Activated T-cell treated with anti-CD3 and anti-CD28 coated beads for 1 hour (primary cell): ENCODE measurements at places on chromosomes 1 and 21.
A peak's percentile ranks its signal among the peaks of the same experiment; 100 is the strongest.

GRCh38 chr1:33379631-33380354 lies 51.1 kb downstream of the PHC2 start:
- no peak for DNase-seq

- DNase-seq: no peak
Measured at GRCh38 chr1:51299185-51299885, 31.0 kb downstream of the TTC39A start.

- DNase-seq: peak; percentile 24
Measured at GRCh38 chr1:47438165-47439016, 547 bp downstream of the FOXD2 start.

DNA sequence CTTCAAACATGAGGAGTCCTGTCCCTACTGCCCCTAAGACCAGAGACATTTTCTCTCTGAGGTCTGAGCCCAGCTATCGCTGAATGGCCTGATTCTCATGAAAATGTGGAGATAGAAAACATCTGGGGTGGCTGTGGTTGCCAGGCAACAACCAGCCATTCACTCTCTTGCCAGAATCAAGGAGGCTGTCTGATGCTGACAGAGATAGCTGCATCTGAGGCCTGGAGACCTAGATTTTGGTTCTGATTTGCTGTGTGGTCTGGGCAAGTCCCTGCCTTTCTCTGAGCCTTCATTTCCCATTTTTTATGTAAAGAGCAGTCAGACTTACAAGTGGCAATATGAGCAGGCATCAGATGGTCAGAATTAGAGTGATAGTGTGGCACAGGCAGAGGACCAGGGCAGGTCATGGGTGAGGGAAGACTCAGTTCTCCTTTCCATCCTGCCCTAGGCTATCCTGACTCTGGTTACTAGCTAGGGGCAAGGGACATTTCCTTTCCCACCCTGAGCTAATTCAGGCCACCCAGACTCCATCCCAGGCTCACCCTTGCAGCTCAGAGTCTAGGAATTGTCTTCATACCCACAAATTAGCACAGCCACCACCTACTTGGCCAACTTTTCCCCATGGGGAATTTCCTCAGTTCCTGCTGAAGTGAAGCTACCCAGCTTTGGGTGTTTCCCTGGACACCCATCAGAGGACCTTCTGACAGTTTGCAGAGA lies 20.0 kb upstream of the RNF19B start:
- DNase-seq: no peak

GRCh38 chr1:74570797-74571492 lies 58.5 kb upstream of the LRRC53 start:
- DNase-seq: no peak

DNA sequence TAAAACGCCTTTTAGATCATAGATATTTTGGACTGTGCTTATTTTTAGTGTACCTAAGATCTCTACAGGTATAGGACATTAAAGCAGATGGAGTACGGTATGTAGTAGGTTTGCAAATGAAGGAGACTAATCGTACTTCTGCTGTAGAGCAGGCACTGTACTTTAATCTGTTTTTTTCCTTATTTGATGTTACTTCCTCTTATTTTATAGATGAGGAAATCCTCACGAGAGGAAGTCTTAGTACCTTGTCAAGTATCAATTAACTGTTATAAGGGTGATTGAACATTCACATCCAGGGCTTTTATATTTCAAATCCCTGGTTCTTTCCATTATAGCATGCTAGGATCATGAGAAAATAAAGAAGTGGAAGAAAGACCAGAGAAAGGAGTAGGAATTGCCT lies 41.1 kb downstream of the CACHD1 start:
- DNase-seq: no peak

DNA sequence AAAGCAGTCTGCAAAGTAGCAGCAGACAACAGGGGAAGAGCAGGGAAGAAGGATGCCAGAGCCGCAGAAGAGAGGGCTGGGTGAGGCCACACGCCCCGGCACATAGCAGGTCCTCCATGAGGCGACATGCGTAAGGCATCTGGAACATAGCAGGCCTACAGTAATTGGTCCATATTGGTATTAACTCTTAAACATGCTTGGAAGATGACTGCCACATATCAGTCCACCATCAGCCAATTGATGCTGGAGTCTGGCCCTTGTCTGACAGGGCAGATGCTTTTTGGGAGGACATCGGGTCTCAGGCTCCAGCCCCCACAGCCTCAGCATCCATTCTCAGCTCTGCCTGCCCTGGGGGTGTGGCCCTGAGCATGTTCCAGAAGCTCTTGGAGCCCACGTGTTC lies 93.7 kb downstream of the TAS1R2 start:
- no peak for DNase-seq

- no peak for DNase-seq
Measured at GRCh38 chr1:164137273-164137925, 421.6 kb upstream of the PBX1 start.

GRCh38 chr1:10070206-10070605 lies 37.4 kb downstream of the UBE4B start:
- no peak for DNase-seq

DNA sequence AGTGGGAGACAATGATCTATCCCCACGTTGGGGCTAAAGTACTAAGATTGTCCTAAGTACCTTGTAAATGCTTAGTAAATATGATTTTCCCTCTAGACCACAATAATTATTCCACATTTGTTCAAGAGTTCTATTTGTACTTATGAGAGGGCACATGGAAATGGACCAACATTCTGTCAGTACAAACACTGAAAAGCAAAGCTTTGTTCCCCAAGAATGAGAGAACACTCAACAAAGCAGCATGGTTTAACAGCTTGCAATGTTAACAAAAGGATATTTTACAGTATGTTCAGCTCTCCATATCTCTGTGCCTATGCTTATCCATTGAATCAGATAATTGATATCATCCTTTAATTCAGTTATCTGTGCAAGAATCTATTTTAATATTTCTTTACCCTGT lies 35.4 kb downstream of the RBM11 start:
- no peak for DNase-seq

- DNase-seq: no peak
Measured at GRCh38 chr1:53550201-53550741, 91.1 kb downstream of the DMRTB1 start.

- peak; percentile 59 for DNase-seq
Measured at GRCh38 chr1:27643600-27644368, 8.8 kb upstream of the FGR start.

DNA sequence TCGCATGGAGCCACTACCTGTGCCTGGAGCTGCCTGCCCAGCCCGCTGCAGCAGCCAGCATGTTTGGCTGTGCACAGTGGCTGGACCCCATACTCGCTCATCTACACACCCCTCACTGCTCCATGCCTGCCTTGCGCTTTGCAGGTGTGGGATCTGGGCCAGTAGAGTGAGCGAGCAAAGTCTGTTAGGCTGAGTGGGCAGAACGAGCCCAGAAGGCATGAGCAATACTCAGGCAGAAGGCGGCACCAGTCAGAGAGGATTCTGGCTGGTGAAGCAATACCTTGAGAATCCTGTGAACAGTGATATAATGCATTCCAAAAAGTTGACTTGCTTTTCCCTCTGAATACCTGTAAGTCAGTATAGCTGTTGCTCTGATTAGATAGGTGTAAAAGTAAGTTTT lies 816.4 kb downstream of the KCNT2 start:
- DNase-seq: no peak

GRCh38 chr1:226482196-226482595 lies 66.4 kb upstream of the STUM start:
- DNase-seq: no peak

DNA sequence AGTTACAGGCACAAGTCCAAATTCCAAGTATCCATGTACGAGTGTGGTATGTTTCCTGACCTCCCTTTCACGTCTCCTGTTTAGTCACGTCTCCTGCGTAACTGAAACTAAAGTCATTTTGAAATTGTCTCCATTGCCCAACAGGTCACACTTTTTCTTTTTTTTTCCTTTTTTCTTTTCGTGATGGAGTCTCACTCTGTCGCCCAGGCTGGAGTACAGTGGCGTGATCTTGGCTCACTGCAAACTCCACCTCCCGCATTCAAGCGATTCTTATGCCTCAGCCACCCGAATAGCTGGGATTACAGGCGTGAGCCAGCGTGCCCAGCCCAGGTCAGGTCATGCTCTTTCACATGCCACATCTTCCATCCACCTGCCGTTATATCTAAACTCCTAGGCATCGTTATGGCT lies 38.2 kb downstream of the L1TD1 start:
- DNase-seq: no peak

DNA sequence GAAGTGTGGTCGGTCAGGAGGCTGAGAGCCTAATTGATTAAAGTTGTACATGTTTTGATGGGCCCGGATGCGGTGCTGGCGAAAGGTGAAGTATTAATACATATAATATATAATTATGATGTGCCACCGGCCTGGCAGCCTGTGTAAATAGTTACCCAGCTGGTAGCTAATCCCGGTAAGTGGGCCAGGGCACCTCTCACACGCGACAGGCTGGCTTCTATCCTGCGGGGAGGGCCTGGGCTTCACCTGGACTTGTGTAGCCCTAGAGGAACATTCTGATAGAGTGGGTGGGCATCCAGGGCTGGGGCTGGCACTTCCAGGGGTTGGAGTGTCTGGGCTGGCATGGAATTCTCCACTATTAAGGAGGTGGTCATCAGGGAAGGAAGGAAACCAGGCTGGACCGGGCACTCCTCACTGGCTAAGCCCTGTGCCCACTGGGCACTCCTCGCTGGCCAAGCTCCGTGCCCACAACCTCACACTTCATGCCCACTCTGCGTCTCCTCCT lies 48.3 kb downstream of the IGSF21 start:
- DNase-seq: no peak

GRCh38 chr1:186653312-186653711 lies 26.9 kb downstream of the PTGS2 start:
- DNase-seq: no peak

DNA sequence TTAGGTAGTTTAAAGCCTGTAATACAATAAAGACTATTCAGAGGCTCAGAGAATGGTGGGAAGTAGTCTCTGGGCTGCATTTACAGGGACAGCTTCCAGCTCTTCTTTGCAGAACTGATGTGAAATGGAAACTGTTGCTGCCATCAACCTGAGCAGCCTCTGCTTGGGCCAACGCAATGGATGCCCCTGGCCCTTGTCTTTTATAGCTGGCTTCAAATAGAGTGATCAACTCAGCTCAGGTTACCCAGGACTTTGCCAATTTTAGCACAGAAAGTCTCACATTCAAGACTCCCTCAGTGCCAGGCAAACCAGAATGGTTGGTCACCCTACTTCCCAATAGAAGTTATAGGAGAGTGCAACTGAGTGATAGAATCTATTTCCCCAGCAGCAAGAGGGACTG lies 18.1 kb upstream of the GALNT2 start:
- DNase-seq: no peak
